M059J (cell line): ENCODE measurements at places on chromosomes 12 and 14.

- DNase-seq: peak; percentile 100
These were observed 318.4 kb downstream of the RAD51B start for GRCh38 chr14:68137704-68138619.

- peak; percentile 64 for DNase-seq
These were observed 239.1 kb downstream of the SSPN start for GRCh38 chr12:26434299-26435068.

- no peak for DNase-seq
These were observed 18.1 kb downstream of the NOS1 start for GRCh38 chr12:117343296-117343695.

GRCh38 chr14:24329736-24330135, 5.1 kb downstream of the ADCY4 start:
- DNase-seq: no peak

DNA sequence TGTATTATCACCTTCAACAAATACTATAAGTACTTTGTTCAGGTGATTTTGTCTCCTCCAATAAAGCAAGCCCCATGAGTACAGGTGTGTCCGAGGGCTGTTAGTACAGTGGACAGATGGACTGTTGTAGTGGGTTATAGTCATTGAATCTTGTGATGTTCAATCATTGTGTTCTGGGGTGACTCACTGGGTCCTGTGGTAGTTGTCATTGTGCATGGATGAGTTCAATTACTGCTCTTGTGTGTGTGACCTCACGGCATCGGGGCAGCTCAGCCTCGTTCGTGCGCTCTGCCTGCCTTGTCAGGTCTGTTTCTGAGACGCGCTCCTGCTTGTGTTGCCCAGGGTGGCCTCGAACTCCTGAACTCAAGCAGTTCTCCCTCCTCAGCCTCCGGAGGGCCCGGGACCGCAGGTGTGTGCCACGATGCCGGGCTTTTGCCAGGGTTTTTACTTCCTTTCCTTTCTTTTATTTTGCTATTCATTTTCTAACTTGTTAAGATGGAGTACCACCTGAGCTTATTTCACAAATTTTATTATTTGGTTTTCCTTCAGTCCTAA, 72.2 kb downstream of the DDX51 start:
- no peak for DNase-seq
